GM03348 (cell line): ENCODE measurements at places on chromosomes 12 and 14.

DNA sequence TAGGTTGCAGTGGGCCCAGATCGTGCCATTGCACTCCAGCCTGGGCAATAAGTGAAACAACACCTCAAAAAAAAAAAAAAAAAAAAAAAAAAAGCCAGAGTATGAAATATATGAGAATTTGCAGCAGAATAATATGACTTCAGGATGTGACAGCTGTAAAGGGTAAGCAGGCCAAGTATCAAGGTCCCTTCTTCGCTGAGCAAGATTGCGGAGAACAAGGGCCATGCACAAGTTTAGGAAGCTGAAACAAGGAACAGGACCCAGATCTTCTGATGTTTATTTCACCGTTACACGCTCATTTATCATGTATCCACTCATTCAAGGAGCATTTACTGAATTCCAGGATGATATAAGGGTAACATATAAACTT, 659 bp upstream of the FOXJ2 start:
- no peak for DNase-seq

GRCh38 chr12:15801770-15802744, 12.9 kb upstream of the EPS8 start:
- DNase-seq = no peak

- no peak for DNase-seq
Measured at GRCh38 chr12:32336261-32336660, 63.1 kb upstream of the FGD4 start.

DNA sequence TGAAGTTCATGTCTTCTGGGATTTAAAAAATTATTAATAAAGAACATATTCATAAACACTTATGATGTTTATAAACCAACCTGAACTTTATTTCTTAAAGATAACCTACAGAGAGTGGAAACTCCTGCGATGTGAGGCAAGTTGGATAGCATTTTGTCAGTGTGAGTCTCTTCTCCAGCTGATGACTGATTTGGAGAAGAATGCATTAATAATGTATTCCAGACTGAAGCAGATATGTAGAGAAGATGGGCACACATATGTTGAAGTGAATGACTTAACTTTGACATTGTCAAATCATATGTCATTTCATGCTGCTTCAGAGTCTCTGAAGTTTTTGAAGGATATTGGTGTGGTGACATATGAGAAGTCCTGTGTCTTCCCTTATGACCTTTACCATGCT, 7.3 kb downstream of the HELB start:
- DNase-seq = peak; percentile 11

DNA sequence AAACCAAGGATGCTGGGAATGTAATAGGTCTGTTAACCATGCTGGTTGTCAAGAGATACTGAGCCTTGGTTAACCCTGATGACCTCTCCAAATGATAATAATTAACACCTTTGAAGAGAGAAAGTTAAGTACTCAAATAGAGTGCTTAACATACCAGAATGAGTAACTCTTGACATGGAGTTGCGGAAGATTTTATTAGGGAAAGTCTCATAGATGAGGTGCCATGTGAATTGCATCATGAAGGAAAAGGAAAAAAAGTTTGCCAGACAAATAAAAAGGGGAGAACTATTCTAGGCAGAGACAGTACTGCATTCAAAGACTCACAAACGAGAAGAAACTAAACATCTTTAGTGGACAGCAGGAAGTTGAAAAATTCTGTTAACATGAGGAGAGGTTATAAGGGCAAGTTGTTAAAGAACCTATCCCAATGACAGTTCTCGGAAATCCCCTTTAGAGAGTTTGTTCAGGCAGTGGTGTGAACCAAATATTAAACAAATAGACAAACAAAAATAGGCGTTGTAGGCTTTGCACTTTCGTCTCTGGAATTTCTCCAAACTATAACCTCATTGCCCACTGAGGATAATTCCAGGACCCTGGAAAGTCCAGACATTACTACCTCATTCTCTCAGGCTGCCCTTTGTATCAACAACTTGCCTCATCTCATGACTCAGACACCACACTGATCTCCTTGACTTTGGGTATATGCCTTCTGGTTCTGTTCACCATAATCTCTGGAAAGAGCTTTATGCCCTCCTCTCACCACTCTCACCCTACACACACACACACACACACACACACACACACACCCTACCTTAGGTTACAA, 435.0 kb downstream of the GXYLT1 start:
- DNase-seq = no peak

- no peak for DNase-seq
Measured at GRCh38 chr14:65007202-65007601, 20.5 kb downstream of the FNTB start.

- peak; percentile 92 for DNase-seq
Measured at GRCh38 chr14:68977718-68978171, 1.4 kb downstream of the ACTN1 start.

- DNase-seq = no peak
Measured at GRCh38 chr12:81261508-81262207, 183.8 kb downstream of the ACSS3 start.

- no peak for DNase-seq
Measured at GRCh38 chr14:37816135-37816534, 220.7 kb downstream of the TTC6 start.

- no peak for DNase-seq
Measured at GRCh38 chr12:68043435-68043834, 54.2 kb downstream of the IFNG-AS1 start.

DNA sequence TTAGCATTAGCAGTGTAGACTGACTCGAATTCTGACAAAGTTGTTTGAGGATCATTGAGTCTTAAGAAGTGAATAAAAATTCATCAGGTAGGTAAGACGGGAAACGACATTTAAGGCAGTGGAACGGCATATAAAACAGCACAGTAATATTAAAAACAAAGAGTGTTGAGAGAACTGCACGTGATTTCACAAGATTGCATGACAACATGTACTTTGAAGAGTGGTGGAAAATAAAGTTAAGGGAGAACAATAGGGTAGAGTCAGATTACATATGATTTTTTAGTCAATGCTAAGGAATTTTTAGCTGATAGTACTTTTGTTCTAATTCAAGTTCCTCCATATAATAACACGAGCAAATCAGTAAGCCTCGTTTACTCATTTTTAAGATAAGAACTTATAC, 115.4 kb downstream of the SOX5 start:
- DNase-seq = no peak

GRCh38 chr12:111488271-111488670, 82.5 kb downstream of the SH2B3 start:
- no peak for DNase-seq
